ENCODE measurements at places on chromosomes 1 and 21.

DNA sequence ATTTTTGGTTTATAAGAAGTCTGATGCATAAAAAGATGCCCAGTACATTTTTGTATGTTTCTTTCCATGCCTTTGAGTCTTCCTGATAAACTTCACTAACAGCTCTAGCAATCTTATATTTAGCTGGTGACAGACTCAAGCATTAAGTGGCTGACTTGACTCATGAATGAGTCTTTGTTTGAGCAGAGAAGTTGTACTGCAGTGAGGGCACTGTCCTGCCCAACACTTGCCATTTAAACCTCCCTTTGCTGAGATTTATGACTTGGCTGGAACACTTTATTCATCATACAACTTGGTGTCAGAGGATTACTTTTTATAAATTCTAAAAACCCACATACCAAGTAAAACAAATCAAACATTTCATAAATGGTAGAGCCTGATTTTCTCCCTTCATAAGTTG is 14.6 kb upstream of the CAMSAP2 start:
- DNase-seq, result no peak

DNA sequence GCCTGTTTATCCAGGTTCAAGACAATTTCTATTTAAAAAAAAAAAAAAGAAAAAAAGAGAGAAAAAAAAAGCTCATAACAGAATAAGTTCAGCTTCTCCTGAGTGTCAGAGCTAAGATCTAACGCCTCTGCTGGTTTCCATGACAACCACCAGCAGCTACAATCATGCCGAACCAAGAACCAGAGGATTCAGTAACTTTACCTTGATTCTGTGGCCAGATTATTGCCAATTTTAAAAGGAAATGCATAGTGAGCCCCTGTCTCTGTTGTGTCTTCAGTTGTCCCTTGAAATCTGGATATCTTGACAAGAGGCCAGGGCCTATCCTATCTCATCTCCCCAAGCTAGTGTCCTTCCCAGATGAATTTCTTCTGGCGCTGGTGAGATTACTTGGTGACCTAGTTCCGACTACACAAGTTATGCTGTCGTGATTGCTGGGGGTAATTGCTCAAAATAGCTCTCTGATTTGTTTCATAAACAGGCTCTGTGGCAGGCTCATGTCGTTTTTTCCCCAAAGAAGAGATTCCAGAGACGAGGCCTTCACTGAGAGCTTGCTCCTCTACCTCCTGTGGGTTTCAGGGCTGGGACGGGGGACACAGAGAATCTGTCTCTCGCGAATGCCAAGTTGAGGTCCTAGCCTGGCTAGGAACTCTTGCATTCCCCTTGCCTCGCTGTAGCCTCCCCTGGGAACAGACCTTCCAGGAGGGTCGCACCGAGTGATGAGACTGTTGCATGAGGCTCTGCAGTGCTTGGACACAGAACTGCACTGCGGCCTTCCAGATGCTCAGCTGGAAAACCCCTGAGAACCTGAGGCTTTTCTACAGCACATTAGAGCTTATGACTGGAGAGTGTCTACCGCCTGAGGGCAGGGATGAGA is 32.4 kb upstream of the SCCPDH start:
- DNase-seq, result no peak

DNA sequence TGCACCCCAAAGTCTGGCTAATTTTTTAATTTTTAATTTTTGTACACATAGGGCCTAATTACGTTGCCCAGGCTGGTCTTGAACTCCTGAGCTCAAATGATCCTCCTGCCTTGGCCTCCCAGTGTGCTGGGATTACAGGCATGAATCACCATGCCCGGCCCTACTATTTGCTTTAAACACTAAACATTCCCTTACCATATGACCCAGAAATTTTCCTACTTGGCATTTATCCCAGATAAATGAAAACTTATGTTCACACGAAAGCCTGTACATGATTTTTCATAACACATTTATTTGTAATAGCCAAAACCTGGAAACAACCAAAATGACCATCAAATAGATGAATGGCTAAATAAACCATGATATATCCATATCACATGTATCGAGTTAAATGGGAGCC is 35.8 kb downstream of the NDUFS5 start:
- no peak for DNase-seq

GRCh38 chr1:107474877-107475612 is 334.2 kb downstream of the NTNG1 start:
- no peak for DNase-seq

- DNase-seq, result no peak
Observed at GRCh38 chr1:26630634-26631033, 65.2 kb upstream of the ARID1A start.

DNA sequence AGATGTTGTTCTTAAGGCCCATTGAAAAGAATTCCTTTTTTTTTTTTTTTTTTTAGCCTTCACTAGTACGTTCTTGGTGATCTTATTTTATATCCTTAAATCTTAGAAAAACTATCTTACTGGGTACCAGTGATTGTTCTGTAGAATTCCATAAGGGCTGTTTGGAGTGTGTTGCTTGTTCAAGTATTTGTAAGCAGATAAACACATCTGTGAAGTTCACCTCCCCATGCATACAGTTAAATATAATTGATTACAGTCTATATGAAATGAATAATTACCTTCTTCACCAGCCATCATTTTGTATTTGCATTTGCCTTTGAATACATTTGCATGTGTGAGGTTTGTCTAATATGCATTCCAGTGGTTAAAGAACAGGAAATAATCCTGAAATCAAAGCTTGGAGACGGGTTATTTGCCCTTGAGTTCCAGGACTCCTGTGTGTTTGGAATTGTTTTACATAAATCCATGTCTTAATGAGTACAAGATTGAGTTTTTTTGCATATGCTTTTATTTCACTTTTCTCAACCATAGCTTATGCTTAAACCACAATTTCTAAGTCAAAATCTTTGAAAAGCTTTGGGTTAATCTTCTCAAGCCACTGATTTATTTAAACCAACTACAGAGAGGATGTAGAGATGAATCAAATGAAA is 73.1 kb downstream of the VPS13D start:
- DNase-seq, result no peak

- no peak for DNase-seq
Observed at GRCh38 chr1:177586429-177586828, 383.4 kb downstream of the SEC16B start.

- DNase-seq, result no peak
Observed at GRCh38 chr1:228530086-228530758, 43.0 kb downstream of the RNF187 start.

- peak; percentile 59 for DNase-seq
Observed at GRCh38 chr1:39639305-39640130, at the start of gene HEYL. TSS of gene HEYL (minus strand) at chr1:39639643. CDS start at chr1:39639625, 18 bp downstream.

DNA sequence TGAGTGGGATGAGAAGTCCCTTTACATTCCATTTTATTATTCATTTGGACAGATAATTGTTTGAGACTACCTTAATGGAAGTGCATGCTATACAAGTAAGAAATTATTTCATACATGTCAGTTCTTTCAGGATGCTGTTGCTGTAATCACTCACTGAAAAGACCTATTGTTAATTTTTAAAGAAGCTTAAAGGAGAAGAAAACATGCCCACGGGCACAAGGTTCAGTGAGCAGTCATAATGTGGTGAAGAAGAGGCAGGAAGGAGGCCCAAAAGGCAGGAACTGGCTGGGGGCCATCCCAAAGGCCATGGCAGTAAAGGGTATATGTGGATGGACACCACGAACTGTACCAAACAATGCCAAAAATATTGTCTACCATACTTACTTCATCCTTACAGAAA is 206.0 kb downstream of the LYPLAL1 start:
- no peak for DNase-seq

GRCh38 chr1:159632922-159633321 is 45.3 kb downstream of the APCS start:
- DNase-seq, result no peak

- no peak for DNase-seq
Observed at GRCh38 chr1:246592695-246593094, 26.4 kb downstream of the CNST start.

DNA sequence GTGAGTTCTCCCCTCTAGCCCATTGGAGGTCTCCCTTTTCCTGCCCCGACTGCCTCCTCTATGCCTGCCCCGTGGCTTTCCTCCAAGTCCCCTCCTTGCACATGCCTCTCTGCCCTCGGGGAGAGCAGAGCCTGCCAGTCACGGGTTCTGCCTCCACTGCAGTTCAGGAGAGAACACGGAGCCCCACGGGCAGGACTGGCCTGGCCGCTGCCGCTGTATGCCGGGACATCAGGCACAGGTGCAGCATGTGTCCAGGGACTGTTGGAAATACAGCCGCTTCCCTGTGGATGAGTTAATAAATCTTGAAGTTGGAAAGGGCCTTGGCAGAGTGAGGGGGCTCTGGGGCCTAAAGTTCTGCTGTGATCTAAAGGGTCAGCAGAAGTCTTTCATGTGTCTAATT is 676.6 kb downstream of the MATN1 start:
- no peak for DNase-seq

DNA sequence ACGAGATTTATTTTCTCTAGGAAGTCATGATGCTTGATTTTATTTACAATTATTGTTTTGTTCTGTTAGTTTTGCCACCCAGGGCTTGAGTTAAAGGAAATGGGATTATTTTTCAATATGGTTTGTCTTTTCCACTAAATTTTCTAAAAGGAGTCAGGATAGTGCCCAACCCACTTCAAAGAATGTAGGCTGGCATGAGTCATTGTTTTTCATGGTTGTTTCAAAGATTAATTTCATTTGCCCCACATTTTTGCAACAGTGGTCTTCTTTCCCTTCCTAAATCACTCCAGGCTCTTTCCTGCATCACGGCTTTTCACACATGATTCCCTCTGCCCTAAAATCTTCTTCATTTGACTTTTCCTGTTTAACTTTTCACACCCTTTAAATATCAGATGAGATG is 2.5 kb downstream of the SLAMF6 start:
- DNase-seq, result no peak

- no peak for DNase-seq
Observed at GRCh38 chr1:203148579-203148978, 21.1 kb downstream of the ADORA1 start.

- DNase-seq, result peak; percentile 52
Observed at GRCh38 chr1:200877839-200878551, 5.2 kb downstream of the GPR25 start.

DNA sequence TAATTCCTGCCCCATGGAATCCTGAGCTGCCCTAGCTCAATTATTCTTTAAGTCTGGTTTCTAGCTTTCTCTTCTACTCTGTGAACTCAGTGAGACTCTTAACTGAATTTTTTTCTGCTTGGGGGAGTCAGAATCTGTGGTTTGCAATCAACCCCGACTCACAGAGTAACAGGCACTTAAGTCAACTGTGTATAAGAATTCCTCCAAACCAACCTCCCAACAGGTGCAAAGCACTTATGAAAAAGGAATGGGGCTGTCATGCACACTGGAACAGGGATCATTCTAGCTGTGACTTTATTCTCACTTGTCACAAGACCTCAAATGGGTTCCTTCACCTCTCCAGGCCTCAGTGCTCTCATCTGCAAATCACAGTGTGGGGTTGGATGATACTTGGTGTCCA is 60.3 kb upstream of the SYT6 start:
- no peak for DNase-seq

DNA sequence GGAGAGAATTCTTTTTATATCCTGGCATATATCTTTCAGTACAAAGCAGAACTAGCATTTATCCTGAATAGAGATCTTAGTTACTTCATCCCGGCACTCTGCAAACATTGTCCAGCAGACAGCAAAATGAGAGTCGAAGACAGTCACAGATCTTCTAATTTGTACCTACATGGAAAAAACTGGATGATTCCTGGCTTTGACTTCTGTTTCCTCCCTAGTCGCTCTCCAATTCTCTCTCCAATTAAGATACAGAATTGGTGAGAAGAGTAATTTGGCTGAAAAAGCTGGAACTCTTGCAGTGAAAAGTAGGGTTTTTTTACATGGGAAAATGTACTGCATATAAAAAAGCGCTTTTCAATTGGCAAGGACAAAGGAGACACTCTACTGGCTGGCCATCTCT is 151.1 kb upstream of the C8B start:
- no peak for DNase-seq

DNA sequence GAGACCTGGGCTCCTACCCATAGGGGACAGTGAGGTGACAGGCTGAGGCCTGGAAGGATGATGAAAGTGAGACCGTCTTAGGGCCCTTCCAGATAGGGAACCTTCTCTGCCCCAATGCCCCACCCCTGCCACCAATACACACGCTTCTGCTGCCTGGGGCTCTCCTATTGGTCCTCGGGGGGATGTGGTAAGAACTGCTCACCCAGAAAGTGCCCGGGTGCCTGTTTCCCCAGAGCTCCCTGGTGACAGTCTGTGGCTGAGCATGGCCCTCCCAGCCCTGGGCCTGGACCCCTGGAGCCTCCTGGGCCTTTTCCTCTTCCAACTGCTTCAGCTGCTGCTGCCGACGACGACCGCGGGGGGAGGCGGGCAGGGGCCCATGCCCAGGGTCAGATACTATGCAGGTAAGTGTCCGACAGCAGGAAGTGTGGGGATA is 948 bp downstream of the SEMA4A start:
- DNase-seq, result no peak

- DNase-seq, result no peak
Observed at GRCh38 chr1:223006917-223007648, 136.0 kb downstream of the TLR5 start.

- no peak for DNase-seq
Observed at GRCh38 chr1:29674627-29675326, 438.5 kb downstream of the PTPRU start.

DNA sequence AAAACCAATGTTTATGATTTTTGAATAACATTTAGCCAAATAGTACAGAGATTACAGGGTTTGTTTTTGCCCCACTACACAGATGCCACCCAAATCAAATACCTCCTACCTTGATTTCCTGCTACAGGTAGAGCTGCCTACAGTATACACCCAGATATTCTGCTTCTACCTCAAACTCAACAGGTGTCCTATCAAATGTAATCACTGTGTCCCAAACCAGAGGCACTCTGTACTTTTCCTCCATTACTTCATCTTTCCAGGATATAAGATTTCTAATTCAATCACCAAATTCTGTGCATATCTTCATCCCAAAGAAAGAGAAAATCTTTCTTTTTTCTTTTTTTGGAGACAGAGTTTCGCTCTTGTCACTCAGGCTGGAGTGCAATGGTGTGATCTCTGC is 9.6 kb downstream of the PUM1 start:
- DNase-seq, result no peak

GRCh38 chr1:245188403-245188802 is 33.6 kb downstream of the KIF26B start:
- no peak for DNase-seq

- DNase-seq, result no peak
Observed at GRCh38 chr1:206457408-206458120, 12.7 kb upstream of the IKBKE start.

- no peak for DNase-seq
Observed at GRCh38 chr1:65431111-65431705, 10.7 kb downstream of the LEPR start.

DNA sequence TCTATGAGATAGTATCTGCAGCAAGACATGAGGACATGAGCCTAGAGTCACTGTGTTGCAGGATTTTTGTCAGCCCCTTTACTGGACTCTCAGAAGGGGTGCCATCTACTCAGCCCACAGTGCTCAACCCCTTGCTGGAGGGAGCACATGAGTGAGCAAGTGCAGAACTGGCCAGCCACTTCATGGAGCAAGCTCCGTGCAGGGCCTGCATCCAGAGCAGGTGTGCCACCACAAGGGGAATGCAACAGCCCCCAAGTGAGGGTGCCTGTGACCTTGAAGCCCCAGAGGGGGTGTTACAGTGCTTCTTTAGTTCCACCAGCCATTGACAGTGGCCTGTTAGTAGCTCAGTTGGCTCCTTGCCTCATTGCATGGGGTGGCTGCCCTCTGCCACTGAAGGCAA is 649.7 kb downstream of the PLPP3 start:
- no peak for DNase-seq

- DNase-seq, result no peak
Observed at GRCh38 chr1:58325866-58326265, 220.7 kb downstream of the OMA1 start.

GRCh38 chr1:160398823-160399222 is 1.5 kb upstream of the VANGL2 start:
- no peak for DNase-seq
